Suprapubic skin (tissue), 4 donors: ENCODE measurements at places on chromosomes 1 and 21.
A peak's percentile ranks its signal among the peaks of the same experiment; 100 is the strongest.

GRCh38 chr1:41282679-41283317 is 40.7 kb upstream of the SCMH1 start:
- H3K4me3 ChIP-seq = no peak overlapping the region
- H3K4me1 ChIP-seq = peaks cover 25% of the 10 kb centered on the region
- no peaks in the 10 kb centered on the region for H3K36me3 ChIP-seq
- no peak for DNase-seq

DNA sequence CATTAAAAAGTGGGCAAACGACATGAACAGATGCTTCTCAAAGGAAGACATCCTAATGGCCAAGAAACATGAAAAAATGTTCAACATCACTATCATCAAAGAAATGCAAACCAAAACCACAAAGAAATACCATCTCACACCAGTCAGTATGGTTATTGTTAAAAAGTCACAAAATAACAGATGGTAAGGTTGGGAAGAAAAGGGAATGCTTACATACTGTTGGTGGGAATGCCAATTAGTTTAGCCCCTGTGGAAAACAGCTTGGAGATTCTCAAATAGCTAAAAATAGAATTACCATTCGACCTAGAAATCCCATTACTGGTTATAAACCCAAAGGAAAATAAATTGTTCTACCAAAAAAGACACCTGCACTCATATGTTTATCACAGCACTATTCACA is 369.4 kb downstream of the KCNH1 start:
- H3K27me3 ChIP-seq = no peaks in the 10 kb centered on the region
- no peaks in the 10 kb centered on the region for H3K36me3 ChIP-seq
- H3K4me1 ChIP-seq = no peaks in the 10 kb centered on the region
- DNase-seq = no peak
- no peak overlapping the region for H3K27ac ChIP-seq
- H3K4me3 ChIP-seq = no peak overlapping the region

DNA sequence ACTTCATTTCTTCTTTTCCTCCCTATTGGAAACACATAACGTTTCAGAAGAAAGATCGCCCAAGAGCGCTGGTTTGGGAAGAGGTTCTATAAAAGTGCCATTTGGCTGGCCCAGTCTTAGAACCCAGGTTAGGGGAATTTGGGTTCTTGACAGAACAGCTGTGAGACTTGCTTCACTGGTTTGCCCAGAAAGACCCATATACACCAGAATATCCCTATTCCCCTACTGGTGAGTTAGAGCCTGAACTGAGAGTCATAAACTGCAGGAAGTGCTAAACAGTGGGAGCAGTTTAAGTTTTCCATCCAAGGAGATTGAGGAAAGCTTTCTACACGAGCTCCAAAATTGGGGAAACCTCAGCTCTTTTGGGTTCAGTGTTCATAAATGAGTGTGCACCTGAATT is 275.2 kb downstream of the VAV3 start:
- H3K4me1 ChIP-seq = peaks cover 31% of the 10 kb centered on the region
- no peaks in the 10 kb centered on the region for H3K27me3 ChIP-seq
- peak overlapping the region; percentile 87 for H3K27ac ChIP-seq

DNA sequence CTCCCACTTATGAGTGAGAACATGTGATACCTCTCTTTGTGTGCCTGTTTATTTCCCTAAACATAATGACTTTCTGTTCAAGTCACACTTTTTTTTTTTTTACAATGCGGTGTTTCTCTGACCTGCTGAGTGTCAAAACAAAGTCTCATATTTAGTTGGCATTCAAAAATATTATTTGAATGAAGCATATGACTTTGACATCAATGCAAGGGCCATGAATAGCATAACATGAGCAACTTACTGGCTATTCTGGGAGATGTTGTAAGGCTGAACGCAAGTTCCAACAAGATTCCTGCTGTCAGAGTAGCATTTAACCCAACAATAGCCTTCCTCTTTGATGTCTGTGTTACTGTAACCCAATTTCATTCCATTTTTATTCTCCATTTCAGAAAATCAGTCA is 2.0 kb upstream of the KRTAP19-1 start:
- no peak for DNase-seq
- H3K27me3 ChIP-seq = no peaks in the 10 kb centered on the region
- no peaks in the 10 kb centered on the region for H3K36me3 ChIP-seq
- H3K4me1 ChIP-seq = no peaks in the 10 kb centered on the region
- H3K4me3 ChIP-seq = no peak overlapping the region

GRCh38 chr1:12528021-12528852 is 89.8 kb downstream of the DHRS3 start:
- no peaks in the 10 kb centered on the region for H3K36me3 ChIP-seq
- no peak overlapping the region for H3K4me3 ChIP-seq
- DNase-seq = peak; percentile 89
- H3K27ac ChIP-seq = no peak overlapping the region

DNA sequence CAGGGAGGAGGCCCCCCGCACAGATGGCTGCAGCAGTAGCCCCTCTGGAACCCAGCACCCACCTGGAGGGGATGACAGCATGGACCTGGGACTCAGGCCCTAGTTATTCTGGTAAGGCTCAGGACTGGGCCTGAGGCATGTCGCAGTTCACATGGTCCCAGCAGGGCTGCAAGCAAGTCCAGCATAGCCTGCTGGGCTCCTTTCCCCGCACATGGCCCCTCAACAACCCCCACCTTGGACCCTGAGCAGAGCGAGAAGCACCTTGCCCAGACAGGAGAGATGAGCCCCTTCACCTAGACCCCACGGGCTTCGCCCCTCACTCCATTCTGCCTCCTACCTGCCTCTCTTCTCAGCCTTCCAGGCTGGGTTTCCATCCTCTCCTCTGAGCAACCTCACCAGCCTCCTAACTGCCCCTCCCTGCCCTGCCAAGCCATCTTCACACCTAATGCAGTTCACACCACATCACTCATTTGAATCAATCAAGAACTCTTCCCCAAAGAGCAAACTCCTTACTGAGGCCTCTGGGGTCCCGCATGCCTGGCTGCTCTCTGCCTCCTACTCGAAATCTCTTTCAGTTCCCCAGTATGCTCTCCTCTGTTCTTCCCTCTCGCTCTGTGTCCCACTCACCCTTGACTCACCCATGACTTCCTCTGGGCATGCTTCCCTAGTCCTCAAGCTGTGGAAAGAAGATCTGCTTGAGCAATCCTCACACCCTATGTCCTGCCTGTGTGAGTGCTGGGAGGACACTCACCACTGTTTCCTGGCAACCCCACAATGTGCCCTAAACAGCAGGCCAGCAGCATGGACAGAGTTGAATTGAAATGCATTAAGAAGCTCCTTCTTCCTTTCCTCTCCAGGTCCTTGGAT is 9.4 kb upstream of the THEMIS2 start:
- H3K27me3 ChIP-seq = no peaks in the 10 kb centered on the region
- no peak overlapping the region for H3K4me3 ChIP-seq
- peaks cover 26% of the 10 kb centered on the region for H3K4me1 ChIP-seq
- peak overlapping the region; percentile 69 for H3K27ac ChIP-seq
- no peaks in the 10 kb centered on the region for H3K36me3 ChIP-seq

DNA sequence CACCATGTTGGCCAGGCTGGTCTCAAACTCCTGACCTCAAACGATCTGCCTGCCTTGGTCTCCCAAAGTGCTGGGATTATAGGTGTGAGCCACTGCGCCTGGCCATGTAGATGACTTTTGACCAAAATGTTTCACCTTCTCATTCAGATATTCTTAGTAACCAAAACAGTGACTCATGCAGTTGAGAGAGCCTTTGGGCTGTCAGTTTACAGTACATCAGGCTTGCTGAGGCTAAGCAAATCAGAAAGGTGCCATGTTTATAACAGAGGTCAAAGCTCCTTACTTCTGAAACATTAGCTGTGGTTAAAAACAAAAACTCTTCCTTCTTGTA is 21.0 kb downstream of the CNIH4 start:
- H3K36me3 ChIP-seq = peaks cover 62% of the 10 kb centered on the region
- DNase-seq = no peak
- no peak overlapping the region for H3K27ac ChIP-seq
- H3K27me3 ChIP-seq = no peaks in the 10 kb centered on the region
- H3K4me3 ChIP-seq = no peak overlapping the region

DNA sequence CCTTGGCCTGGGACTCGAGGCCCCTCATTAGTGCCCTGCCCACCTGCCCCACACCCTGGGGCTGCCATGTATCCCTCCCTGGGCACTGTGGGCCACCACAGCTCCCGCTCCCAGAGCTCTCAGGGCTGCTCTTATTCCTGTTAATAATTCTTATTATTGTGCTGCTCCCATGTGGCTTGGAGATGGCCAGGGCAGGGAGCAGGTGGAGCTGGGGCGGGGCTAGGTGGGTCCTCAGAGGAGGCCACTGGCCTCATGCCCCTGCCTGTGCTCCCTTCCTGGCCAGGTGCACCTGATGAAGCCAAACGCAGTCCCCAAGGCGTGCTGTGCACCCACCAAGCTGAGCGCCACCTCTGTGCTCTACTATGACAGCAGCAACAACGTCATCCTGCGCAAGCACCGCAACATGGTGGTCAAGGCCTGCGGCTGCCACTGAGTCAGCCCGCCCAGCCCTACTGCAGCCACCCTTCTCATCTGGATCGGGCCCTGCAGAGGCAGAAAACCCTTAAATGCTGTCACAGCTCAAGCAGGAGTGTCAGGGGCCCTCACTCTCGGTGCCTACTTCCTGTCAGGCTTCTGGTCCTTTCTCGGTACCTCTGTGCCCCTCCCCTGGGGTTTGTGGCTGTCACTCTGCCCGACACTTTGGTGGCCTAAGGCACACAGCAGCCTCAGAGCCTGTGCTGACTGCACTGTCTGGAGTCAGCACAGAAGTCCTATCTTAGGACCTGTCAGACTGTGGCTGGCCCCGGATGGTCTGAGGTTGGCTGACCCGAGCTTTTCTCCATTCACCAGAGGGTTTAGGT is 34.1 kb downstream of the BMP8A start:
- H3K4me3 ChIP-seq = no peak overlapping the region
- H3K27ac ChIP-seq = no peak overlapping the region
- H3K4me1 ChIP-seq = no peaks in the 10 kb centered on the region

- no peak for DNase-seq
- H3K4me1 ChIP-seq = no peaks in the 10 kb centered on the region
- no peak overlapping the region for H3K4me3 ChIP-seq
- no peaks in the 10 kb centered on the region for H3K36me3 ChIP-seq
- H3K27me3 ChIP-seq = no peaks in the 10 kb centered on the region
Observed at GRCh38 chr1:67947114-67947513, 103.3 kb downstream of the DIRAS3 start.

GRCh38 chr1:114152089-114152507 is 1.6 kb downstream of the SYT6 start:
- H3K27me3 ChIP-seq = peaks cover 95% of the 10 kb centered on the region
- peak overlapping the region; percentile 50 for H3K4me3 ChIP-seq
- peaks cover 26% of the 10 kb centered on the region for H3K4me1 ChIP-seq

GRCh38 chr1:173867141-173867752 is 542 bp downstream of the GAS5 start:
- H3K27me3 ChIP-seq = no peaks in the 10 kb centered on the region
- H3K4me1 ChIP-seq = peaks cover 49% of the 10 kb centered on the region
- peak overlapping the region; percentile 62 for H3K4me3 ChIP-seq
- no peak for DNase-seq

- no peak for DNase-seq
- H3K27ac ChIP-seq = no peak overlapping the region
- H3K27me3 ChIP-seq = no peaks in the 10 kb centered on the region
- H3K36me3 ChIP-seq = no peaks in the 10 kb centered on the region
- H3K4me1 ChIP-seq = no peaks in the 10 kb centered on the region
- no peak overlapping the region for H3K4me3 ChIP-seq
Observed at GRCh38 chr1:77768006-77768405, 8.4 kb upstream of the USP33 start.

DNA sequence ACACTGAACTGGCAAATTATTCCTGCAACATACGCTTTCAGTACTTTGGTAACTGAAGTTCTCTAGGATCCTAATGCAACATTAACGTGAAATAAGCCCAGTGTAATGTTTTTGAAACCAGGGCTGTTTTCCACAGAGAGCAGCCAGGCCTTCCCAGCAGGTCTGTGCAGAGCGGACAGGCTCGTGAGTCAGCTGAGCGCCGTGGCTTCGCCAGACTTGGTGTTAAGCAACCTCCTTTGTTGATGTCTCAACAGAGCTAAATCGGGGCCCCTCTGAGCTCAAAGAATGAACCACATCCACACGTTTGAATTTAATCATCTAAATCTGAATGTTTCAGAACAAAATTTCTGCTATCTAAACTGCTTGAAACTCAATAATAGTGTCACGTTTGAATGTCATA is 181.8 kb upstream of the FMN2 start:
- no peaks in the 10 kb centered on the region for H3K27me3 ChIP-seq
- H3K4me3 ChIP-seq = no peak overlapping the region
- H3K4me1 ChIP-seq = peaks cover 3% of the 10 kb centered on the region
- no peaks in the 10 kb centered on the region for H3K36me3 ChIP-seq
- no peak overlapping the region for H3K27ac ChIP-seq

DNA sequence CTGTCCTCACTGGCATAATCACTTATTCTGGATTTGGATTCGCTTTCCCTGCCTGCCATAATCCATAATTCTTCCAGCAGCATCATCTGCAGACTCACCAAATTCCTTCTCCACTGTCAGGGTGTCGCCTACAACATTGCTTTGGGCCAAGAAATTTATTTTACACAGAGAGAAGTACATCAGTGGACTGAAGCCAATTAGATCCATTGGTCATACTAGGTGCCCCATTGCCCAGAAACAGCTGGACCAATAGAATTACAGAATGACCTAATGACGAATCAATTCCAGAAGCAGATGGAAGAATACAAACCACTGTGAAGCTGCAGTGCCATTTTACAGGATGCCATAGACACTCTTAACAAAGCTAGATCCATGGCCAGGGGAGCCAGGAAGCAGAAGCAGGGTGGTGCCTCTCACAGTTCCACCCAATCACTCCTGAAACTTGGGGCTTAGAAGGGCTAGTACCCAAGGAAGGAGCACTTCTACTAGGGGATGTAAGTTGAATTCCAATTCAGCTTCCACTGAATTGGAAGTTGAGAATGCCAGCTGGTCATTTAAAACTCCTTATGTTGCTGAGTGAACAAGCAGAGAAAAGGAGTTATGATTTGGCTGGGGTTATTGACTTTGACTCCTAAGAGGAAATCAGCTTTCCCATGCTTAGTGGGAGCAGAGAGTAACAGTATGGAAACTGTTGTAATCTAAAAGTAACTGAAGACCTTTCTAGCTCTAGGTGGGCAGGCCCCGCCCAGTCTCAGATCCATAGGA is 44.0 kb downstream of the EDN2 start:
- no peaks in the 10 kb centered on the region for H3K27me3 ChIP-seq
- H3K27ac ChIP-seq = no peak overlapping the region
- peaks cover 16% of the 10 kb centered on the region for H3K4me1 ChIP-seq
- no peak for DNase-seq

- H3K36me3 ChIP-seq = no peaks in the 10 kb centered on the region
- no peaks in the 10 kb centered on the region for H3K4me1 ChIP-seq
- no peak for DNase-seq
- no peak overlapping the region for H3K27ac ChIP-seq
Observed at GRCh38 chr1:97875996-97876395, 44.8 kb downstream of the DPYD start.

GRCh38 chr1:204465546-204466415 is 28.8 kb downstream of the PIK3C2B start:
- peak overlapping the region; percentile 78 for H3K27ac ChIP-seq
- peak overlapping the region; percentile 3 for H3K4me3 ChIP-seq
- no peaks in the 10 kb centered on the region for H3K27me3 ChIP-seq
- no peak for DNase-seq
- peaks cover 69% of the 10 kb centered on the region for H3K4me1 ChIP-seq
- peaks cover 36% of the 10 kb centered on the region for H3K36me3 ChIP-seq

- no peaks in the 10 kb centered on the region for H3K36me3 ChIP-seq
- H3K4me3 ChIP-seq = no peak overlapping the region
- DNase-seq = no peak
- peaks cover 6% of the 10 kb centered on the region for H3K4me1 ChIP-seq
Observed at GRCh38 chr1:202207292-202207691, 13.7 kb downstream of the LGR6 start.
